ENCODE measurements at places on chromosomes 16 and 17.
A peak's percentile ranks its signal among the peaks of the same experiment; 100 is the strongest.

DNA sequence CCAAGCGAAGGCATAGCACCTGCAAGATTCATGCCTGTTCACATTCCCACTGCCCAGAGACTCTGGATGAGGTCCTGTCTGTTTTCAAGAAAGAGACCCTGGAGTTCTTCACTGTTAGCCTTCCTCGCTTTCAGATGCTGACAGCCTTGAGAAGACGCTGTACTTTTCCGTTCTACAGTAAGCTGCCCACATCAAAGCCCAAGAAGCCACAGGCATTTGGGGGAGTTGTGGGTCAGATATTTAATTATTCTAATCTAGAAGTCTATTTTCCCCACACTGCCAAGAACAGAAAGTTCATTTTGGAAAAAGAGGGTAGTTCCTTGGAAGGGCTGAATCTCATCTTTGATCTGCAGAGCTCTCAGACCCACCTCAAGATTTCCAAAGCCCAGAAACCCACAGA, 127.9 kb downstream of the AXIN2 start:
- no peak for DNase-seq

DNA sequence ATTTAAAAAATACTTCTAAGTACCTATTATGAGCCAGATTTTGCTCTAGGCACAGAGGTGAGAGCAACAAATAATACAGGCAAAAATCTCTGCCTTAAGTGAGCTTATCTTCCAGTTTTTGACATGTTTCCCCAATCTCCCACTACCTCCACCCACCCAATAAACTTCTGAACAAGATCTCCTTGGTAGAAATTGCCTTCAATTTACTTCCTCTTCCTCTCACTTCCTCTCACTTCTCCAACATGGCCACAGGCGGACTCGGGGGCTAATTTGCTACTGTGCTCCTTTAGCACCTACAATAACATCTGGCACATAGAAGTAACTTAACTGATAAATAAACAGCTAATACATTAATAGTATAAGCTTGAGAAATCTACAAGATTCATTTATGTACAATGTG, 82.6 kb downstream of the CACNG1 start:
- no peak for DNase-seq

GRCh38 chr17:82351254-82351712, 7.8 kb upstream of the TEX19 start:
- DNase-seq = no peak

- no peak for DNase-seq
Measured at GRCh38 chr16:10752843-10753523, 9.3 kb downstream of the NUBP1 start.

GRCh38 chr17:57940653-57941329, 14.4 kb downstream of the CUEDC1 start:
- no peak for DNase-seq

GRCh38 chr17:3034578-3034920, 28.9 kb downstream of the OR1D5 start:
- DNase-seq = no peak

GRCh38 chr17:28334171-28334570, 1.1 kb downstream of the IFT20 start:
- DNase-seq = no peak

DNA sequence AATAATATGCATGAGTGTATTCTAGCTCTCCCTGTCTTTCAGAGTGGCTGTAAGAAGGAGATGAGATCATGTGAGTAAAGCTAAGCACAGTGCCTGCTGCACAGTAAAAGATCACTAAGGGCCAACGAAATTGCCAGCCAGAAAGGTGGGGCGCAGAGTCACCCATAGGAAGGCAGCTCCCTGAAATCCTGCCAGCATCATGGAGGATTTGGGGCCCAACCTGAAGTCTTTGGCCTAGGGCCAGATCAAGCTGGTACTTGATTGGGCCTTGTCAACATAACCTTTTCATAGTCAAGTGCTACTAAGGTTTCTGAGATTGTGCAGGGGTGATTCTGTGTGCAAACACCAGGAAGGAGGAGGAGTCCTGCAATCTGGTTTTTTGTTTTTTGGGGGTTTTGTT, 16.5 kb downstream of the SCNN1B start:
- no peak for DNase-seq

DNA sequence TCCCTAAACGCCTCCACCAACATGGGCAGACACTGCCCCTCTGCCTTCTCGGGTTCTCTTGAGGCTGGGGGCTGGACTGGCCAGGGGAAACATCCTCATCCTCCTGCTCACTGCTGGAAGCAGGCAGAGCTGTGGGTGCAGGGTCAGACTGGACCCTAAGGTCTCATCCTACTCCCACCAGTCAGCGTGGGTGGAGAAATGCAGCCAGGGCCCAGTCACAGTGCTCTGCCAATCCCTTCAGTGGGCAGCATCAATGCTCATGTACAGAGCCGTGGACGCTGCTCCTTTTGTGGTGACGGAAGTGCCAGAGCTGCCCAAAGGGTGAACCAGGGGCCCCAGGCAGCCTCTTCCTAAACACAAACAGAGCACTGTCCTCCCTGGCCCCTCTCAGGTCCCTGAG, 13.4 kb upstream of the TBX2 start:
- no peak for DNase-seq

DNA sequence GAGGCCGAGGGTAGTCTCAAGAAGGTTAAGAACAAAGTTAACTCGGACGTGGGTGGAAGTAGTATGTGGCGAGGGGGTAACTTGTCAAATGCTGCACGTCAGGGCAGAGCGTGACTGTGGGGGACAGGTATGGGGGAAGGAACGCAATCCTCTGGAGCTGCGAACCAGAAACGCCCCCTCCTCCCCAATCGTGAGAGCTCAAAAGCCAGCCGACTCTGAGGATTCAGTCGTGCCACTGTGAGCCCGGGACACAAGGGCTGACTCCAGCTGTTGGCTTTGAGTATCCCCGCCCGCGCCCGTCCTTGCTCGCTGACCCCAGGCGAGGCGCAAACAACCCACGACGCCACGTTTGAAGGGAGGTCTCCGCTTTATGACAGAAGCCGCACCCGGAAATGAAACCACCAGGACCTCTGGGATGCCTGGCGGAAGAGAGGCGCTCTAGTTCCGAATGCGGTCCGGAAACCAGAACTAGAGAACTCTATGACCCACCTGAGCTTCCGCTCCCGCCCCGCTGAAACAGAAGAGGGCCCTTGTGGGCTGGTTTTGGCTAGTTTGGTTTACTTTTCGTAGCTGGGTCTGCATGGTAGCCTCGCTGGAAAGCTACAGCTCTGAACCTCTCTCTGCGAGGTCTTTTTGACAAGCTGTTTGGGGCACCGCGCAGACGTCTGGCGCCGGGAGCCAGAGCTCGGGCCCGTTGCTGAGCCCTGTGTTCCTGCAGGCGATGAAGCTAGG, at the start of gene PEX12:
PEX12 (minus strand) TSS at position 375 of the 732 bp plus-strand sequence. CDS start 550 bp downstream, outside the sequence.
- peak; percentile 88 for DNase-seq

- no peak for DNase-seq
Measured at GRCh38 chr16:58333985-58334384, 39.2 kb upstream of the PRSS54 start.

GRCh38 chr17:17408236-17408794, 68.5 kb upstream of the MED9 start:
- no peak for DNase-seq

DNA sequence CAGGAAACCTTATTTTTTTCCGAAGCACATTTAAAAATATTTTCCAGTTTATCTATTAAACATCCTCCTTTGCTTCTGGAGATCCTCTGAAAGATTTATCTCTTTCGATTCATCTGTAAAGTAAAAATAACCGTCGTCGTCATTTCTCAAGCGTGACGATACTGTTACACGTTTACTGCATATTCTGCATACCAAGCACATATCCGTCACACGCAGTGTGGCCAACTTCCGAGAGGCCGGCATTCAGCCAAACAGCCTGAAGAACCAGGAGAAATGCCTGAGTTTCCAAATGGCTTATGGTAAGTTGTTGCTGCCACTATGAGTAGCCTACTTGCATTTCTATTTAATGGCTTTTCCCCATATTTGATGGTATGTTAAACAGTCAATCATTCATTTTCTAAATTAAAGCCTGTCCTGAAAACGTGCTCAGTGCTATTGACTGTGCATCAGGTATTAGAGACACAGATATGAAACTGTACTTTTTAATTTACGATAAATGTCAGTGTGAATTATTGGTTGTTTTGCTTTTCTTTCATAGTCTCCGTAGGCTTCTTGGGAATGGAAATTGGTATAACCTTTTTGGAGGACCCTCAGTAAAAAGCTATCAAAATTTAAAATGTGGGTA, 275.7 kb downstream of the WWOX start:
- no peak for DNase-seq

GRCh38 chr16:53600126-53600525, 97.1 kb upstream of the AKTIP start:
- DNase-seq = no peak

GRCh38 chr17:47850373-47850691, 631 bp downstream of the SP6 start:
- no peak for DNase-seq

DNA sequence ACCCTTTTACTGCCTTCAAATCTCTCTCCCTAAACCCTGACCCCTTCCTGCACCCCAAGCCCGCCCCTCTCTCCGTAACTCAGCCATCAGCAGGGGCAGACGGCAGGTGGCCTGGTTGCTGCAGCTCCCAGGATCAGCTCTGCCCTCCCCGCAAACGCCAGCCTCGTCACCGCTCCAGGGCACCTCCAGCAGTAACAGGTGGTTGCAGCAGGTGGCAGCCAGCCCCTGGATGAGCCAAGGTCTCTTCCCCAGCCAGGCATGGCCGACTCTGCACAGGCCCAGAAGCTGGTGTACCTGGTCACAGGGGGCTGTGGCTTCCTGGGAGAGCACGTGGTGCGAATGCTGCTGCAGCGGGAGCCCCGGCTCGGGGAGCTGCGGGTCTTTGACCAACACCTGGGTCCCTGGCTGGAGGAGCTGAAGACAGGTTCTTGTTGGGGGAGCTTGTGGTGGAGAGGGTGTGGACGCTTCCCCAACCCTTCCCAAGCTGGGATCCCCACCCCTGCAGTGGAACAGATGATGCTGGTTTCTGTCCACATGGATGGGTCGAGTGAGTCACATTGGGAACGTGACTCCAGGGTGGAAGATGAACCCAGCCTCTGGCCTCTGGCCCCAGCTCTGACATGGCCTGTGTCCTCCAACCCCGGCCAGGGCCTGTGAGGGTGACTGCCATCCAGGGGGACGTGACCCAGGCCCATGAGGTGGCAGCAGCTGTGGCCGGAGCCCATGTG, 558 bp downstream of the HSD3B7 start:
- DNase-seq = no peak

GRCh38 chr17:59754552-59754951, 47.1 kb downstream of the VMP1 start:
- no peak for DNase-seq

- DNase-seq = no peak
Measured at GRCh38 chr16:88838566-88838965, 18.2 kb downstream of the GALNS start.

Data from CMK (cell line).